ENCODE measurements at places on chromosomes 3 and 15. TPM values are rescaled to one million over a fixed set of nuclear protein-coding genes. Genes with fewer than 3 reads are reported as not detected.
A peak's percentile ranks its signal among the peaks of the same experiment; 100 is the strongest.

Gene KBTBD13
- total RNA-seq, result 0.27 TPM

Gene LDHAL6B
- not detected for total RNA-seq

GRCh38 chr3:66800941-66801545 lies 197.1 kb upstream of the KBTBD8 start:
- DNase-seq, result no peak

DNA sequence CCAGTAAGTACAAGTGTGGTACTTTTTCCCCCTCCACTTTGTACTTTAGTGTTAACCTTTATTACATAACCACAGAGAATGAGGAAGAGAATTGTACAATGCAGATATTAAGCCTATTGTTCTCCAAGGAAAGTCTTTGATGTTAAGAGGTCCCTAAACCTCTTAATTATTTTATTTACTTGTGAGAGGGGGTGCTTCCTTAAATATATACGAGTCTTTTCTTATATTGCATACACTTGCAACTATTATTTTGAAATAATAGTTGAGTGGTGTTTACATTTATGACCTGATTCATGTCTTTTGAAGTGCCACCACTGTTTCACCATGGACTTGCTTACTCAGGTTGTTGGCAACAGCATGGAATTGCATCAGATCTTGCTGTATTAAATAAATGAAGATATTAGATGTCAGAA lies 10.1 kb downstream of the USP3 start:
- no peak for DNase-seq

DNA sequence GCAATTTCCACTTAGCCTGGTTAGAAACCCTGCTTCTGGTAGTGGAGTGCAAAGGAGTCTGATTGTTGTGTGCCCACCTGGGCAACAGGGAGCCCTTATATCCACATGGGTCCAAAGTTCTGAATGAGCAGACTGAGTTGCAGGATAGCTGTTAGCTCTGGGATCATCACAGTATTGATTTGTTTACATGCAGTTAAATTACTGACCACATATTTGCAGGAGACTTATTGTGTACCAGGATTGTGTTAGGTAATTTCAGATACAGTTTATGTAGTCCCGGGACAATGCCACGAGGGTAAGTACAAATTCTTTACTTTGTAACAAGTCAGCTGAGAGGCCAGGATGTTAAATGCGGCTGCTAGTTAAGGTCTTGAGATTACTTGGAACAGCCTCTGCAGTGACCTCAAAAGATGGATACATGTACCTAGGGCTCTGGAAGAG lies 18.8 kb downstream of the ARHGEF26 start:
- no peak for DNase-seq

DNA sequence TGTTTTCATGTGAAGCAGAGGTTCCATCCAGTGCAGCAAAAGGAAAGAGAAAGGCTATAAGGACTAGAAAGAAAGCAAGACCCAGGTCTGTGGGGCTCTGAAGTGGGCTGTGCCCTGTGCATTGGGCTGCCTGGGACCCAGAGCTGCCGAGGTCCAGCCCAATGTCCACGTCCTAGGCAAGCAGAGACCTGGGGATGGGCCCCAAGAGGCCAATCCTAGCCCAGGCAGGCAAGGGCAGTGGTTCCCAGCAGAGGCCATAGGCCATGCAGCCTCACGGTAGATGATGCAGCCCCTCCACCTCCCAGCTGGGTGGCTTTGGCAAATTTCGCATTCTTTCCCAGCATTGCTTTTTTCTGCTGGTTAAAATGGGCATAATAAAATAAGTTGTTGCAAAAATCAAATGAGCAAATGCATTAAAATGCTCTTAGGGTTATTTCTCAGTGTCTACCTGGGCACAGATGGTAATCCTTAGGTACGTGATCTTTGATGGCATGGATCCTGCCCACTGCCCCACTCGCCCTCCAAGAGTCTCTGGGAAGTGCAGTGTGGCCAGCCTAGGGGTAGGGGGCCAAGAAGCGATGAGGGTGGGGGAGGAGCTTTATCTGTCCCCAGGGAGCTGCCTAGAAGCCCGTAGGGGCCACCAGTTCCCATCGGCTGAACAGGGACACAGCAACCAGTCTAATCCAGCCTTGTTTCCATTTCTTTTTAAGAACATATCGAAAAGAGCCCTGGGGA lies 22.3 kb upstream of the GP9 start:
- DNase-seq, result peak; percentile 30

DNA sequence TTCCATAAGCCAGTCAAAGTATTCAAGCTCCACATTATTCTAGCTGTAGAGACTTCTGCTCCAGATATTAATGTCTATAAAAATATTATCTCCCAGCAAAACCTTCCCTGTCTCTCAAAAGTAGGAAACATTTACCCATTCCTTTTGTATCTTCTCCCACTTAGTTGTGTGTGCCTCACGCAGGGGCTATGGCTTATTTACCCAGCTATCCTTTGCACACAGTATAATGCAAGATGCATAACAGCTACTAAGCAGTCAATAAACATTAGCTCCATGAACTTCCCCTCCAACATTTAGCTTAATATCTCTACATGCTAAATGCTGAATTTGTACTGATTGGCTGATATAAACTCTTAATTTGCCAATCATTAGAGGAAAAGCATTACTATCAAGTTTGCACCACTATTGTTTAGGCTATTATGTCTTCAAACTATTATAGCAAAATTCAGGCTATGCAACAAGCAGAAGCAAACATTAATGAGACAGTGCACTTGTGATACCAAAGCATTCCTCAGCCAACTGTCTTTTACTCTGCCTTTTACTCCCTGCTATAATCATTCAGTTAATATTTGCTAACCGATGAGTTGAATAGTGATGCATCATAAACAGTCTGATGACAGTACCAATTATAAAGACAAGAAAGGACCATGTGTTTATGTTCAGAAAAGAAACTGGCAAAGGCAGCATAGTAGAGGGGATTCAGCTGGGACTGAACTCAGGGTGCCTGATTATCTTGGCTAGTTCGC lies 81.2 kb downstream of the PLCH1 start:
- no peak for DNase-seq

DNA sequence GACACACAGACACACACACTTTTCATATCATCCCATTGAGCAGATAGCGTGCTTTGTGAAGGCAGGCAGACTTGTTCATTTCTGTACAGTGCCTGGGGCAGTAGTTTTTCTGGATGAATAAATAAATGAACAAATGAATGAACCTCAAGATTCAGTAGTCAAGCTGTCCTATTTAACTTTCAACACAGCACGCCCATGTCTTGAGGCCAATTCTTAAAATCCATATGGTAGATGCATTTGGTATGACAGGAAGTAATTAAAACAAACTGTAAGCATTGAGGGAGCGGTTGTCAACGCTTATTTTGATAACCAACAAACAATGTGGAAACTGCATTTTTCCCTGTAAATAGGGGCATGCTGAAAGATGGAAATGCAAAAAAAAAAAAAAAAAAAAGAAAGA lies 80.0 kb upstream of the BNC1 start:
- DNase-seq, result no peak

DNA sequence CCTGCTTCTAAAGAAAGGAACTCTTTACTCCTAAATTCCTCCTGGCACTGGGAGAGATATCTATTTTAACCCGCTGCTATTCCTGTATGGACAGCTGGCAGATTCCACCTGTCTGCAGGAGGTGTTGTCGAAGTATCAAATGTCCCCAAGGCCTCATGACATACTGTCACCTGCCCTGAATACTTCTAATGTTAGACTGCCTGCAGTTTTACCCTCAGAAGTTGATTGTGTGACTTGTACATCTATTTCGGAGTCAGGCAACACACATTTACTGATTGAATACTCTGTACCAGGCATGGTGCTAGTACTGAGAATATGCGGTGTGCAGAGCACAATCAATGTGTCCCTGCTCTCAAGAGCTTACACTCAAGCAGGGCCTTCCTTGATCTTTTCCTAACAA lies 38.6 kb downstream of the PDZRN3 start:
- no peak for DNase-seq

DNA sequence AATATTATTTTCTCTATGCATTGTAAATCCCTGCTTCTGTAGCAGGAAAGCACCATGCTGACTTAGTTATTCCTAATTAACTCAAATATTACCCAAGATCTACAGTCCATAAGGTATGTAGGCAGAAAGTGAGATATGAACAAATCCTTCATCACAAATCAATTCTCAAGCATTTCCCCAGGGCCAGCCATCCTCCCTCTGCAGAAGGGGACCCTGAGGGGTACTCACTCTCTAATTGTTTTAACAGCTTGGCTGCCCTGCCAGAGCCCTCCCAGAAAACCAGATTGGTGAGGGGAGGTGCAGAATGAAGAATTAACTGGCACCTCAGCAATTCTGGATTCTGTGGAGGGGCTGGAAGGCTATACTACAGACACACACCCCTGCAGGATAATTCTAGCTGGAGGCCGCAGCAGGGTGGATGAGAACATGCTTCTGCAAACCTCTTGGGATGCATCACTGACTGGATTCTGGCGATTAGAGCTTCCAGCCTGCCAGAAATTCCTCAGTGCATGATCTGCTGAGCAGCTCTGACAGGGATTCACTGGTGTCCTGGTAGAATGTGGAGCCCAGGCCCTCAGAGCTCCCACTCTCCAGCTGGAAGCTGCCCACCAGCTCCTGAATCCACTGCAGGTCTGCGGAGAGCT lies 88.6 kb upstream of the HERC1 start:
- DNase-seq, result no peak
